ENCODE measurements at places on chromosomes 4 and X. TPM values are rescaled to one million over a fixed set of nuclear protein-coding genes. Genes with fewer than 3 reads are reported as not detected.

DNA sequence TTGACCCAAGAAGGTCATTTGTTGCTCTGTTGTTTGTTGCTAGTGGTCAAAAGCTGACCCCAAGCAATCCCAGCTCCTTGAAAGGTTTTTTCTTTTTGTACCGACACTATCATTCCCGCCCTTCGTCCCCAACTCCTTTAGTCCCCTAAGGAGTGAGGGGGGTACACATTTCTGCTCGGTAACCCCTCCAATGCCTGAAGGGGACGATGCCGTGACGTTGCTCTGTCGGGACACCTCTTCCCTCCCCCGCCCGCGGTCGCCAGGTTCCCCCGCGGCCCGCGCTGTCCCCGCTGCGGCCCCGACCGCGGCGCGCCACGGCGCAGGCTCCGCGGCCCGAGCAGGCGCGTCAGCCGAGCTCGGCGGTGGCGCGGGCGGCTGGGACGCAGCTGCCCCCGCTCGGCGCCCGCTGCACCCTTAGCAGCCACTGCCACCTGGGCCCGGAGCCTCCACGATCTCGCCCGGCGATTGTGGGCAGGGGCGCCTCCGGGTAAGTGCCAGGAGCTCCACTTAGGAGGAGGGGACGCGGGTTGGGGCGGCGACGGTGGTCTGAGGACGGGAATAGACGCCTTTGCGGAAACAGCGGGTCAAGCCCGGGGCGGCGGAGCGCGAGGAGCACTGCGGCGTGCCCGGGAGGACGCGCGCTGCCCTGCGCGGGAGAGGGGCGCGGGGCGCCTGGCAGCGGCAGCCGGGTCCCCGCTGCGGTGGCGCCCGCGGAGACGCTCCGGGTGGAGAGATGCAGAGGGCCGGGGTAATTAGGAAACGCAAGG is at the start of gene GLRB:
TSS of gene GLRB (plus strand) at position 340 of the 767 bp plus-strand sequence. CDS start 1,875 bp downstream, outside the sequence.
- peak; percentile 32 for DNase-seq

- DNase-seq = no peak
Observed at GRCh38 chr4:10179957-10180602, 63.5 kb upstream of the WDR1 start.

DNA sequence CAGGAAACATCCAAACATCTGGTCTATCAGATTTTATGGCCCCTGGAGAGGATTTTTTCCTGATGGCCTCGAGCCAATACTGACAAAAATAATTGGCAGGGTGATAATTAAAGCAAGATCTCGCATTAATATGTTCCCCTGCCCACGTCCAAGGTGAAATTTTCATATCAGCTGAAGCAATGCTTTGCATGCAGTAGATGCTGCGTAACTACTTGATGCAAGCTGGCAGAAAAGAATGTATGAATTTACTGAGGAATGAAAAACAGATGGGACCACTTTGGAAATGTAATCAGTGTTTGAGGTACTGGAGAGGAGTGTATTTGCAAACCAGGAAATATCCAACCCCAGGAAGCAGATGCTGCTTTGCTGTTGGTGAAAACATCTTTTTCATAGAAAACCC is 36.8 kb upstream of the REST start:
- DNase-seq = peak; percentile 16

DNA sequence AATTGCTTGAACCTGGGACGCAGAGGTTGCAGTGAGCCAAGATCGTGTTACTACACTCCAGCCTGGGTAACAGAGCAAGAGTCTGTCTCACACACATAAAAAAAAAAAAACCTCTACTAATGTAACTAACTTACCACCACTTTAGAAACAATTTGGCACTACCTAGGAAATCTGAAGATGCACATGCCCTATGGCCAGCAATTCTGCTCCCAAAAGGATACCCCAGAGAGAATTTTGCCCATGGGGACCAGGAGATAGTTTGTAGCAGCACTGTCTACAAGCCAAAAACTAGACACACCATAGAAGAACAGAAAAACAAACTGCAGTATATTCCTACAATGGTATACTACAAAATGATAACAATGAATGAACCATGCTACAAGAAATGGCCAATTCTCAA is 37.5 kb downstream of the USP46 start:
- no peak for DNase-seq

DNA sequence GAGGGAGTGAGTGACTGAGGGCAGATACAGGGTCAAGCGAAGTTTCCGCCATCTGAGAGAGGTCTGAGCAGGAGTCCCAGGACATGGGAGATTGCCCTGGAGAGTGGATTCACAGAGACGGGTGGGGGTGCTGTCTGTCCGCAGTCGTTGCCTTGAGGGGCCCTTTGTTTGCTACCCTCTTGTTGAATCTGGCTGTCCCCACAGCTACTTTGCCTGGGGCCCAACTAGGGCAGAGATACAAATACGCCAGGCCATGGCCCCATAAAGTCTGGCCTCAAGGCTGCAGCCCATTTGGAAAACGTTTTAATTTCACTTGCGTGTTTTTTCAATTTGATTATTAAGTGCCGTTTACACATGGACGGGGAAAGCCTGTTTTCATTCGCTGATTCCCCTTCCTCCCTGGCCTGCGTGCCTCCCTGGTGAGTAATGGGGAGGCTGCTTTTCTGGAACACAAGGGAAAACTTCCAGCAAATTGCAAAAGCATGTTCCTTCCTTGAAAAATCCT is 134.4 kb downstream of the SMIM20 start:
- DNase-seq = peak; percentile 91

- DNase-seq = no peak
Observed at GRCh38 chr4:123406872-123407271, 10.3 kb downstream of the SPRY1 start.

KLB gene
- total RNA-seq = not detected

HSPA4L gene
- total RNA-seq = 6.5 TPM

PRDM5 gene
- 23.8 TPM for total RNA-seq
